ENCODE measurements at places on chromosomes 6 and 20.

GRCh38 chr6:125356884-125357283 is 55.1 kb upstream of the HDDC2 start:
- no peak for DNase-seq

DNA sequence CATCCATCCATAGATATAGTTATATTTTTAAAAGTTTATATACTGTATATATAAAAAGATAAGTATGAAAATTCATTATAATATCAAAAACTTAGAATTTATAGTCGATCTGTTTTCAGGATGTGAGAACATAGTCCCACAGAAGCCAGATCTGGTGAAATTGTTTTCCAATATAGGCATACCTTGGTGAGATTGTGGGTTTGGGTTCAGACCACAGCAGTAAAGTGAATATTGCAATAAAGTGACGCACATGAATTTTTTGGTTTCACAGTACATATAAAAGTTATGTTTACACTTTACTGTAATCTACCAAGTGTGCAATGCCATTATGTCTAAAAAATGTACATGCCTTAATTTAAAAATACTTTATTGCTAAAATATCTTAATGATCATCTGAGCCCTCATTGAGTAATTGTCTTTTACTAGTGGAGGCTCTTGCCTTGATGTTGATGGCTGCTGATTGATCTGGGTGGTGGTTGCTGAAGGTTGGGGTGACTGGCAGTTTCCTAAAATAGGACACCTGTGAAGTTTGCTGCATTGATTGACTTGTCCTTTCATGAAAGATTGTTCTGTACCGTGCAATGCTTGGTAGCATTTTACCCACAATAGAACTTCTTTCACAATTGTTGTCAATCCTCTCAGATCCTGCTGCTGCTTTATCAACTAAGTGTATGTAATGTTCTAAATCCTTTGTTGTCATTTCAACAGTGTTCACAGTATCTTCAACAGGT is 29.8 kb downstream of the AIG1 start:
- peak; percentile 11 for DNase-seq

DNA sequence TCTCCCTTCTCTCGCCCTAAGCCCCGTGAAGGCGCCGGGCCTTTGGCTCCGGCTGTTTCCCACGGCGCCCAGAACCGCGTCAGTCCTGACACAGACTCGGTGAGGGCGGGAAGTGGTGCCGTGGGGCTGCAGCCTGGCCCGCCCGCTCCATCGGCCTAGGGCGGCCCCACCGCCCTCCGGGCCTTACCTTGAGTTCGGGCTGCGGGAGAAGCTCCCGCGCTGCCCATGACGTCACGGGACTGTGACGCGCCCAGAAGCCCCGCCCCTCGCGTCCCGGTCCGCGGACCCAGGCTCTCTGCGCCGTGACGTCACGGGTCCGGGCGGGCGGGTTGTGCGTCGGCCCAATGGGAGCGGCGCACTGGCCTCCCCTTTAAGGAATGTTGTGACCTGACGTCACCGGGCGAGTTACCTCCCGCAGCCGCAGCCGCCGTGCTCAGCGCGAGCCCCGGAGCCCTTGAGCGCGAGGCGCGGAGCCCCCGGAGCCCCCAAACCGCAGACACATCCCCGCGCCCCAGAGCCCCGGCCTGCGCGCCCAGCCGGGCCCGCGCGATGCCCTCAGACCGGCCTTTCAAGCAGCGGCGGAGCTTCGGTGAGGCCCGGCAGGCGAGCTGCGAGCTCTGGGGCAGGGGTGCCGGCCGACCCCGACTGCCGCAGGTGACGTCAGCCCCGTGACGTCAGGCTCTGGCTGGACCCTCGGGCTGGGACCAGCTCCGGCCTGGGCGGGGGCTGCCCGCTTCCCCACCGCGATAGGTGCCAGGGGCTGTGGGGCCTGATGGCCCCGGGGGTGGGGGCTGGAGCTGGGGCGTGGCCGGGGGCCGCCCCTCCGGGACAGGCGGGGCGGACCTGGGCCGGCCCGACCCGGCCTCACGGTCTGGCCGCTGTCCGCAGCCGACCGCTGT is at the start of gene MAP1LC3A:
TSS of gene MAP1LC3A (plus strand) at position 399 of the 899 bp plus-strand sequence. CDS start at position 550, 151 bp downstream.
- DNase-seq: peak; percentile 95

DNA sequence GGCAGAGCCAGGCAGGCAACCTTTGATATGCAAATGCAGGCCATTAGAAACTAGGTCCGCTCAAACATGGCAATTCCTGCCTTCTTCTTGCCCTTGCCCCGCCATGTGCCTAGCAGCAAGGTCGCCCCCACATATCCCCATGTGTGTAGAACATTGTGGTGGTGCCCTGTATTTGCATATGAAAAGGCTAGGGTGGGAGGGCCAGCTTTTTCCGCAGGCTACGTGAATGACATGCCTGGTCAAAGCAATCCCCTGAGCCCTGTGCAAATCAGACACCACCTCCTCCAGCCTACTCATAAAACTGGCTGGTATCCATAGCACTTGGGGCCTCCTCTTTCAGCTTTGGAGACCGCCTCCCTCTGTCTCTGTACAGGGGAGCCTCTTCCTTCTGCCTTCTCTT is 31.6 kb downstream of the GSTA2 start:
- no peak for DNase-seq

DNA sequence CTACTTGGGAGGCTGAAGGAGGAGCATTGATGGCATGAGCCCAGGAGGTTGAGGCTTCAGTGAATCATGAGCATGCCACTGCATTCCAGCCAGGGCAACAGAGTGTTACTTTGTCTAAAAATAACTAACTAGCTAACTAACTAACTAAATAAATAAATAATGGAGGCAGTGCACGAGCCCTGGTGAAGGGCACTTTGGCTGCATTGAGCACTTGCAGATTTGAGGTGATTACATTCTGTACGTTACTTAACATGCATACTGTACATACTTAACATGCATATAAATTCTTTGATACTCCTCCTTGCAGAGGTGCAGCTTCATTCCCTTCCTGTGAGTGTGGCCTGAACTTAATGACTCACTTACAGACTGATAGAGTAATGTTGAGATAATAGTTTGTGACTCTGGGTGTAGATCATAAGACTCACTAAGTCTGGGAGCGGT is 10.7 kb downstream of the HLA-A start:
- DNase-seq: no peak

- no peak for DNase-seq
Observed at GRCh38 chr20:12113468-12114371, 196.0 kb downstream of the BTBD3 start.

DNA sequence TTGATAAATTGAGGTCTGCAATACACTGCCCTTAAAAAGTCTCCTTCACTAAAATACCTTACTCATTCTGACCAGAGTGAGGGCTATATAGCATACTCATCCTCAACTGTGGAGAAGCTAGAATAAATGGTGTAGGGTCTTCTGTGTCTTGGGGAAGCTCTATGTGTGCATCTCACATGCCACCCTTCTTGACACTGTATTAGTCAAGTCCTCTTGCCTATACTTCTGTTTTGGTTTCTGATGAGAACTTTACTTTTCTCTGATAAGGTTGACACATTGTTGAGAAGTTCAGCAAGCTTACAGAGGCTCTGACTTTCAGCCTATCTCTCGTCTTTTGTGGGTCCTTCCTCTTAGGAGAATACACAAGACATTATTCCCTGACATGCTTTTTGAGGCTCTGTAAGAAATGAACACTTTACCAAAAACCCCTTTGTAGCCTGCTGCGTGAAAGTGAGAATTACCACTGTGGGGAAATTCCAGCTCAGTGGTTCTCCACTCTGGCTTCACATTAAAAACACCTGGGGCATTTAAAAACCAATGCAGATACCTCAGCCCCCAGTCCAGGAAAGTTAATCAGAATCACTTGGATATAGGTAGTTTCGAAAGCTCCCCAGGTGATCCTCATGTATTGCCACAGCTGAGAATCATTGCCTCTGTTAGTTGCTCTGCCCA is 372.1 kb upstream of the HS3ST5 start:
- no peak for DNase-seq

- no peak for DNase-seq
Observed at GRCh38 chr6:26454631-26455030, 3.1 kb upstream of the BTN2A1 start.

DNA sequence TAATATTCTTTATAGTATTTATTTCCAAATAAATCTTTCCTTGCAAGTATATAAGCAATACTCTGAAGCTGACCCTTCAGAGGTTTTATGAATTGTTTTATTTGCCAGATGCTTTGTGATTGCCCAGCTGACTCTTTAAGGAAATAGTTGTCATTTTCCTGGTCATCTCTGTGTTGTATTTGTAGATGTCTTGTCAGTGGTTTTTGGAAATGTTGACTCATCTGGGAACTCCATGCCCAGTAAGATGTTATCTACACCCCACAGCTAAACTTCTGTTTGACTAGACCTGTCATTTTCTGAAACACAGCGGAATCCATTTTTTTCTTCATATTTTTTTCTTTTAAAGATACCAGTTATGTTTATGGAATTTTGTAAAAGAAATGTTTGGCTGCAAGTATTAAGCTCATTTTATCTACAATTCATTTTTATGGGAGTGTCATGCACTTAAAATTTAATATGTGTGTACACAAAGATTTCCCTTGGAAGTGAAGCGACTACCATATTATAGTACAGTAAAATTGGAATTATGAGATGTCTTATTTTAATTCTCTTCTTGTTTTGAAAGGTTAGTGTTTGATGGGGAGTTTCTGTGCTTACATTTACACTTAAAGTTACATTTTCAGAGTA is 491.0 kb downstream of the NKAIN2 start:
- DNase-seq: no peak

DNA sequence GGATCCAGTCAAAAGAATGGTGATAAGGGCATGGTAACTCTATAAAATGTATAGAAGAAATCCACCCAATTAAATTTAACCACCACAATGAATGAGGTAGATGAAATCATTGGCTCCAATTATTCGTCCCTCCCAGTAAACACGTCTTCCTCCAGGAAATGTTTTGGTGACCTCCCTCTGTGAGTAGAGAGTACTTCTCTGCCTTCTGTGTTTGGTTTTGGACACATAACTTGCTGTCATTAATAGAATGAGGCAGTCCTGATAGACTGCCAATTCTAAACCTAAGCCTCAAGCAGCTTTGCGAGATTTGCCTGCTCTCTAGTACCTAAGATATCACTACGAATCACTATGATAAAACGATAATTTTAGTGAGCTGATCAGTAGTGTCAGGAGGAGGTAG is 632.8 kb downstream of the HDGFL1 start:
- DNase-seq: no peak

- DNase-seq: no peak
Observed at GRCh38 chr20:38298768-38299288, 5.1 kb upstream of the BPI start.

DNA sequence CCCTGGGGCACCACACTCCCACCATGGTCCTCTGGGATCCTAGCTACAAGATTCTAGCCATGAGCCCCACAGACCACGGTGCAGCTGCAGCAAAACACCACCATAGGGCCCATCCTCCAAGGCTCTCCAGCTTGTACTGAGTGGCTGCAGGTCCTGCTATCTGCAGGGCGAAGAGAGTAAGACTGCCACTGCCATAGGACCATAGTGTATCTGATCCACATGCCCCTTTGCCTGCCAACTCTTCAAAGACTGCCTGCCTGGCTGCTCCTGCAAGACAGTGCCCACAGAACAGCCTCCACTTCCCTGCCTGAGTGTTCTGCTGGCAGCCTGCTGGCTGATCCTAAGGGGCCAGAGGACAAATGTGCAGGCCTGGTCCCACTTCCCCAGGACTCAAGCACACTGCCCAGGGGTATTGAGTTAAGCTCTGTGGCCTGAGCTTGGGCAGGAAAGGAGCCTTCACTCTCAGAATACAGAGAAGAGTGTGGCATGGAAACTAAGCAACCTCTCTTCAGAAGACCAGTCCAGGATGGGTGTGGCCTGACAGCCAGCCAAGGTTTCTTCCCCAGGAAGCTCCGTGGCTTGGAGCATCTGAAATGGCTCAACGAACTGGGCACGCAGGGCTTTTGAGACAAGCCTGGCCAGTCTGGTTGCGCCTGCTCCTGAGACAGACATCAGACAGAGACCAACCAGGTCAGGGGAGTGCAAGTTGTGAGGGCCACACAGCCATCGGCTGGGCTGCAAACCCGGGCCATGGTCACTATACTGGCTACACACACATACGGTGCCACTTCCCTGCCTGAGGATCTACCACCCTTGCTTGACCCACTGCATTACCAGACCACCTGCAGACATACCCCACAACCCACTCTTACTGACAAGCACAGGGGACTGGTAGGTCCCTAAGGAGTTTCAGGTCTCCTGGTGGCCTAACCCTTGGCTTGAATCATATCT is 54.5 kb downstream of the RNGTT start:
- DNase-seq: no peak

DNA sequence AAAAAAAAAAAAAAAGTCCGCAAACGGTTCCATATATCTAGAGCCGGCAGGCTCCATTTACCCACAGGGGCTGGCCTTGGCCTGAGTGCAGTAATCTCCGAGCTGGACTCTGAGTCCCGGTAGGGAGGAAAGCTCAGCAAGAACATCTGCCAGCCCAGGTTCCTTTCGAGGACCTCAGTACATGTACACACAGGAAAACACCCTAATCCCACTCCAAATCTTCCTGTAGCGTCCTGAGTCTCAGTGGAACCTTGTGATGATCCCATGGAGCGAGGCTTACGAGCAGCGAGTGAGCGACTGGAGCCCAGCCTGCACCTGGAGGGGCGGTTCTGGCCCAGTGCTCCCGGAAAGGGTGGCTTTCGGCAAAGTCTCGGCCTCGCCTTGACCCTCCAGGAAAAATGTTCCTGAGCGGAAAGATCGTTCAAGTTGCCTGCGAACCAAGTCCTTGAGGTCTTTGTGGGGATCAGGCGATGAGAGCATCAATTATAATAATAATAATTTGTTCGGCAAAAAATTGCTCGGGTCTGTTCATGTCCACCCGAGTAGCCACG is 32.1 kb downstream of the PRSS16 start:
- no peak for DNase-seq

- no peak for DNase-seq
Observed at GRCh38 chr6:146028252-146028795, 538 bp upstream of the GRM1 start.

- DNase-seq: no peak
Observed at GRCh38 chr20:14711652-14712051, 374.2 kb upstream of the FLRT3 start.

DNA sequence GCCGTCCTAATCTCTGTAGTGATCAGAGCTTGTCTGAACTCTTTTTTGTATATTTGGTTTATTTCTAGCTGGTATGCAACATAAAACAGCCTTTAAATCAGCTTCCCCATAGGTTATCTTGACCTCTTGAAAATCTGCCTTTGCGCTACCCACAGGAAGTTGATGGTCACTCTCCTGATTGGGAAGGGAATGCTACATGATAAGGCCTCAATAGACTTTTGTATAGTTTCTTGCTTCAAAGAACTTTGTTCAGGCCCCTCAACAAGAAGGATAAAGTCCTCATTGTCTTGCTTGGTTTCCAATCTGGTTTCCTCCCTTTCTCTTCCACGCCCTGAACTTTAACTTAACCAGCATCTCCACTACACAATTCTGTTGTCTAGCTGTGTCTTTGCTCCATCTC is 95.4 kb upstream of the TENT5A start:
- DNase-seq: no peak

- DNase-seq: no peak
Observed at GRCh38 chr6:84052204-84052882, 18.8 kb downstream of the MRAP2 start.

- DNase-seq: no peak
Observed at GRCh38 chr20:7147220-7147601, 379.7 kb downstream of the BMP2 start.

GRCh38 chr20:1669304-1669703 is 11.7 kb upstream of the SIRPG start:
- DNase-seq: no peak
